ENCODE measurements at places on chromosomes 3 and 15.

DNA sequence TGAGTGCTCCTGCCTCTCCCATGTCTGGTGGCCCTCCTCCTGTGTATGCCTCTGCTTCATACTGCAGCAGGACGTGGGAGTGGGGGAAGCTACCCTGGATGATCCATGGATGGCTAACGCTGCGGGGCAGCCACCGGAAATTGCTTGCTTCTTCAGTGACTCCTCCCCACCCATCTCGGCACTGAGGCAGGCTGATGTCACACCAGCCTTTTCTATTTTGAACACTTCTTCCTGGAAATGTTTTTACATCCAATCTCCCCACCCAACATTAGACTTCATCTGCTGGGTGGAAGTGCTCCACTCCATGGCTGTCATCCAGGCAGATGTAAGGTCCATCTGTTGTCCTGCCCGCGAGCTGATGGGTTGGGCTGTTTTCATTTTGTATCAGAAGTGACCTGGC, 58.9 kb upstream of the MUC13 start:
- DNase-seq: no peak

- DNase-seq: no peak
Observed at GRCh38 chr3:149306751-149307434, 26.5 kb downstream of the TM4SF18 start.

DNA sequence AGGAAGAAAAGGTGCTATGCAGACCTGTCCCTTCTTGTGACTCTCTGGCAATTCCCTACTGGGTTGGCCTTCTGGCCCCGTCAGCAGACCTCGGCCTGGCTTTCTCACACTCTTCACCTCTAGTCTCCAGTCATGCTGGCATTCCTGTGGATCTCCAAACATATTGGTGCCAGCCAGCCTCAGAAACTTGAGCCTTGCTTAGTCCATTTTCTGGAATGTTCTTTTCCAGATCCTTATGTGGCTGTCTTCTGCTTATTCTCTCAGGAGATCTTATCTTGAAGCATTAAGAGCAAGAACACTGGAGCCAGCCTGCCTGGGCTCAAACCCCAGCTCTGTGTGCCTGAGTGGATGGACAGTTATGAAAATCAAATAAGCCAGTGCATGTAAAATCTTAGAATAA, 88.2 kb upstream of the NTRK3 start:
- DNase-seq: no peak

- no peak for DNase-seq
Observed at GRCh38 chr15:95459273-95459672, 871.2 kb upstream of the NR2F2 start.

DNA sequence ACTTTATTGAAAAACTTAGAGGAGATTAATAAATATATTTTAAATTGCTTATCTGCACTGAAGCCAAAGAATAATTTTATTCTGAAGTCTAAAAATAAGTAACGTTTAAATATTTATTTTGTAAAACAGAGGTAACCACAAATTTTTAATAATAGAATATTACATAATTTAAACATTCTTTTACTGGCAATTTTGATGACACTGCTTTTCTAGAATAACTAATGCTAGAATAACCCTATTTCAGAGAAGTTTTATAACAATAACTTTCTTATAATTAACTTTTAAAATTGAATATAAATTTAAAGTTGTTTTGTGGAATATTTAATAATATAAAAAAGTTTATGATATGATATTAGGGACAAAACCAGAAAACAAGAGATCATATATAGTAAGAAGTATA, 409.6 kb upstream of the KCNMB2 start:
- DNase-seq: no peak

DNA sequence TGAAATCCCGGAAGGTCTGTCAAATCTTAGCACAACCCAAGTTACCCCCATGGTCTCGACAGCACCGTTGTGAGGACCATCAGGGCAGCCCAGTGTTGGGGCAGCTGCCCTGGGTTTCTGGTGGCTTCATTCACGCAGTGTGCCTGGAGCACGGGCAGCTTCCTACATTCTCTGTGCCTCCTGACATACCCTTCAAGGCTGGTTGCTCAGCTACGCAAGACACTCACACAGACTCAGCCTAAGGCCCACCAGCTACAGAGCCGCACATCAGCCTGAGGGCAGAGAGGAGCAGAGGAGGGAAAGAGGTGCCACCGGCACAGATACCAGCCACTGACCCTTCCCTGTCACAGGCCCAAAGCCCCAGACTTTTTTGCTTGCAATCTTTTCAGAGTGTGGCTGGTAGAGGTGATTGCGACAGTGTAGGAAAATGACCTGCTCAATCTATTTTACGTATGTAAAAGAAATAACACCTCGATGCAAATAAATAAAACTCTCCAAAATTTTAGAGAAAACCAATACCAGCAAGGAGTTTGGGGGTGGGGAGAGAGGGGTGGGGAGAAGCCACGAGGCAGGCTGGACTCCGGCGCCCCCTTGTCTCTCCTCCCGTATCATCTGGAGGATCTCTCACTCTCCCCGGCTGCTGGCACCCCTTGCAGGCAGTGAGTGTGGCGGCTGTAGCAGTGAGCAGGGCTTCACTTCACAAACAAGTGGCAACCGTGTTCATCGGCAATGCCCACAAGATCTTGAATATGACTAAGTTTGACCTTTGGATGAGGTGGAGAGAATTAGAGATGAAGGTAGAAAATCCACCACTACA, 12.7 kb downstream of the CSPG5 start:
- no peak for DNase-seq

- no peak for DNase-seq
Observed at GRCh38 chr3:81694662-81695061, 66.8 kb downstream of the GBE1 start.

DNA sequence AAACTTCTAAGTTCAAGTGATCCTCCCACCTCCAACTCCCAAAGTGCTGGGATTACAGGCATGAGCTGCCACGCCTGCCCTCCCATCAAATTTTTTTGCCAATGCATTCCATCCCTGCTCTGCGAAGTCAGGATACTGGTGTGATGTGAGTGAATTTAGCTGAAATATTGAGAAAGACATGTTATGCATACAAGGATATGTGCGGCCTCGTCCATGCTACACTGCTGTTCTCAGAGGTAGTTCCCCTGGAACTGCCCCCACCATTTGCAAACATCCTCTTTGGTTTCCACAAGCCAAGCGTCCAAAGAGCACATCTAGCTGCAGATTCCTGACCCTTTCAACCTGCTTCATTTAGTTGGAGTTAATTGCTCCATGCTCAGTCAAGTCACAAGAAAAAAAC, 36.5 kb upstream of the BCL2A1 start:
- no peak for DNase-seq

DNA sequence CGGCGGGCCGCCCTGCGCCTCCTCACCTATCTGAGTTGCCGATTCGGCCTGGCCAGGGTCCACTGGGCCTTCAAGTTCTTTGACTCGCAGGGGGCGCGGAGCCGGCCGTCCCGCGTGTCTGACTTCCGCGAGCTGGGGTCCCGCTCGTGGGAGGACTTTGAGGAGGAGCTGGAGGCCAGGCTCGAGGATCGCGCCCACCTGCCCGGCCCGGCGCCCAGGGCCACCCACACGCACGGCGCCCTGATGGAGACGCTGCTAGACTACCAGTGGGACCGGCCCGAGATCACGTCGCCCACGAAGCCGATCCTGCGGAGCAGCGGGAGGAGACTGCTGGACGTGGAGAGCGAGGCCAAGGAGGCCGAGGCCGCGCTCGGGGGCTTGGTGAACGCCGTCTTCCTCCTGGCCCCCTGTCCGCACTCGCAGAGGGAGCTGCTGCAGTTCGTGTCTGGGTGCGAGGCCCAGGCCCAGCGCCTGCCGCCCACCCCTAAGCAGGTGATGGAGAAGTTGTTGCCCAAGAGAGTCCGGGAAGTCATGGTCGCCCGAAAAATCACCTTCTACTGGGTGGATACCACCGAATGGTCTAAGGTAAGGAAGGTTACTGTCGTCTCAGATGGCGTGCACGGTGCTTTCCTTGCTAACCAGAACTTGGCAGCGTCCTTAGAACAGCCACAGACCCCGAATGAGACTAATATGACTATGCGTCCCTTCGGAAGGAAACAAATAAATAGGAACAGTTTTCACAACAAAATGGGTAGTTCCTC, 567 bp downstream of the TICRR start:
- DNase-seq: no peak

GRCh38 chr3:135218304-135218703, 423.2 kb downstream of the EPHB1 start:
- DNase-seq: no peak

DNA sequence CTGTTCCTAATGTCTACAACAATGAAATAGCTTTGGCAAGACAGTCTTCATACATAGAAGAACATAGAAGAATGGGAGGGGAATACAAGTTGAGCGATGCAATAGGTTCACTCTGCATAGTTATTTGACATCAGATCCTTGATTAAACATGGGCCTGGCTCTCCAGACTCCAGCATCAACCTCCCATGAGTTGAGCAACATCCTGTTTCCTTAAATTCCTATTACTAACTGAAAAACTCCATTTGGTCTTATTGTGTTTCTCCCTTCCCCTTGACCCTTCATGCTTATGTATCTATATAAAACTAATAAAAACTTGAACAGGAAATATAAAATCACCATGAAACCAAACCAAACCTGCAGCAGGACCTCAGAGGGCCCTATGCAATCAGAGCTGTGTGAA, 304.5 kb upstream of the SATB1 start:
- DNase-seq: no peak

DNA sequence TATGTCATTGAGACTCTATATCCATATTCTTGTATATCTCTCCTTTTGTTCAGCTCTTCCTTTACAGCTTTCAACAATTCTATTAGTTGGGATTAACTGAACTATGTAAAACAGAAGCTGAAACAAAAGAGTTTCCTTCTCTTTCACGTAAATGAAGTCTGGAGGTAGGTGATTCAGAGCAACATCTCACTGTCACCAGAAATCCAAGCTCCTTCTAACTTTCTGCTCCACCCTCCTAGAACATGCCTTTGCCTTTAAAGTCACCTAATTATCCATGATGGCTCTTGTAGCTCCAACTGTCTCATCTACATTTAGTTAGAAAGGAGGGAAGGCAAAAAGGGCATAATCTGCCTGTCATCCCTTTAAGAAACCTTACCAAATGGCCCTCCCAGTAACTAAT, 458.2 kb upstream of the MDFIC2 start:
- DNase-seq: no peak

- DNase-seq: no peak
Observed at GRCh38 chr15:95018888-95019545, 787.7 kb downstream of the MCTP2 start.

DNA sequence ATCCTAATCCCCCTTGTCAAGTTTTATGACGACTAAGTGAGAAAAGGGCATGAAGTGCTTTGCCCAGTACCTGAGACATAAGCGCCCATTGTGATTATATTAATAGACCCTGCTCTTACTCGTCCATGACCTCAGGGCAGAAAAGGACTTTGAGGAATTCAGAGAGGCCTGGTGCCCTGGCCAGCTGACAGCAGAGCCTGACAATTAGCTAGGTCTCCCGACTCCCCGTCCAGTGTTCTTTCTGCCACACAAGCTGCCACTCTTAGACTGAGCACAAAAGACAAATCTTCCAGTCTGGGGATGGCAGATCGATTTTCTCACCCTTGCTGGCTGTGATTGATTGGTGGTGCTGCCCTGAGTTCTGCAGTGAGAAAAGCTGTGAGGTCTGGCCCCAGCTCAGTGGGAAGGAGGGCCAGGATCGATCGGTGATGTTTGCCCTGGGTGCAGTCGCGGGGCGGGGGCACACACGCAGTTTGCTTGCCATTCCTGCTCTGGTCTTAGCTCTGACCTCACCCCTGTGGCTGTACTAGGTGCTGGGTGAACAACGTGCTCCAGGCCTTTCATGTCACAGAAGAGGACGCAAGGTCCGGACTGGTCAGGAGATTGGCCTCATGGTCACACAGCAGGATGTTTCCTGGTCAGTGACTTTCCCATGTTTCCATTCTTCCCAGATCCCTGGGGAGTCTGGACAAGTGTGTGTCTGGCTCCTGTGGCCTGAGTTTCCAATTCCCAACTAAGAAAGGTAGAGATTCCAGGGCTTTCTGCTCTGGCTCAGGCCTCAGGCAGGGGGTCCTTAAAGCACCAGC, 67.4 kb upstream of the TLE3 start:
- peak; percentile 59 for DNase-seq

GRCh38 chr3:171480526-171480925, 20.3 kb upstream of the TNIK start:
- DNase-seq: no peak
